ENCODE measurements at places on chromosomes 4 and X.

GRCh38 chrX:28016823-28017222 lies 35.6 kb upstream of the DCAF8L1 start:
- no peak for DNase-seq

DNA sequence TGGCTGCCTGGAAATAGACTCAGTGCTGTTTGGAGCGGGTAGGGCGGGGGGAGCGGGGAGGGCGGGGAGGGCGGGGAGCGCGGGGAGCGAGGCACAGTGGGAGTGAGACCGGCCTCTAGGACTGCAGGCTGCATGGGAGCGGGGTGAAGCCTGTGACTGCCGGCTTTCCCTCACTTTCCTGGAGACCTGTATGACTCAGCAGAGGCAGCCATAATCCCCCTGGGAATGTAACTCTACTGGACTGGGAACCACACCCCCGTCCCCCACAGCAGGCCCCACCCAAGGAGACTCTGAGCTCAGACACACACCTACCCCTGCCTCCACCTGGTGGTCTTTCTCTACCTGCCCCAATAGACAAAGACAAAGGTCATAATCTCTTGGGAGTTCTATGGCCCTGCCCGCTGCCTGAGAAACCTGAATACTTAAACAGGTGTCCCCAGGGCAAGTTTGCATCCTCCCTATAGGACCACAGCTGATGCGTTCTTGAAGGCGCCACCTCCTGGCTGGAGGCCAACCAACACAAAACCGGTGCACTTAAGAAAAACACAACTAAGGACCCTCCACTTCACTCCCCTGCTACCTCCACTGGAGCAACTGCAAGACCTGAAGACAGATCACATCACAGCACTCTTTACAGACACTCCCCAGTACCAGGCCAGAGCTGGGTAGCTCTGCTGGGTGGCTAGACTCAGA lies 18.0 kb downstream of the HDAC8 start:
- no peak for DNase-seq

GRCh38 chr4:7593646-7594412 lies 159.1 kb upstream of the PSAPL1 start:
- DNase-seq, result peak; percentile 65

DNA sequence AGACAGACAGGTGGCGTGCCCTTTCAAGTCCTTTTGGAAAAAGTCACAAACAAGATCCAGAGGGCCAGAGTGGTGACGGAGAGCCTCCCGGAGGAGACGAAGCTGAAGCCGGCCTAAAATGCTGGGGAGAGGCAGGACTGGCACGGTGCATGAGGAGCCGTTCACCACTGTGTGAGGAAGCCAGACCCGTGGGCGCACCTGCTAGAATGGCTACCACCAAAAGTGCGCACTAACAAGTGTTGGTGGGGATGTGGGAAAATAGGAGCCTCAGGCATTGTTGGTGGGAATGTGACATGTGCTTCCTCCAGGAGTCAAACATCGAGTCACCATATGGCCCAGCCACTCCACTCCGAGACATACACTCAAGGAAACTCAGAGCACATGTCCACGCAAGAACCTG lies 67.4 kb upstream of the HELT start:
- DNase-seq, result no peak

All from NCI-H1417 (cell line).